ENCODE measurements at places on chromosomes 2 and 18.

- no peak for DNase-seq
Observed at GRCh38 chr2:160111951-160112798, 49.8 kb upstream of the PLA2R1 start.

DNA sequence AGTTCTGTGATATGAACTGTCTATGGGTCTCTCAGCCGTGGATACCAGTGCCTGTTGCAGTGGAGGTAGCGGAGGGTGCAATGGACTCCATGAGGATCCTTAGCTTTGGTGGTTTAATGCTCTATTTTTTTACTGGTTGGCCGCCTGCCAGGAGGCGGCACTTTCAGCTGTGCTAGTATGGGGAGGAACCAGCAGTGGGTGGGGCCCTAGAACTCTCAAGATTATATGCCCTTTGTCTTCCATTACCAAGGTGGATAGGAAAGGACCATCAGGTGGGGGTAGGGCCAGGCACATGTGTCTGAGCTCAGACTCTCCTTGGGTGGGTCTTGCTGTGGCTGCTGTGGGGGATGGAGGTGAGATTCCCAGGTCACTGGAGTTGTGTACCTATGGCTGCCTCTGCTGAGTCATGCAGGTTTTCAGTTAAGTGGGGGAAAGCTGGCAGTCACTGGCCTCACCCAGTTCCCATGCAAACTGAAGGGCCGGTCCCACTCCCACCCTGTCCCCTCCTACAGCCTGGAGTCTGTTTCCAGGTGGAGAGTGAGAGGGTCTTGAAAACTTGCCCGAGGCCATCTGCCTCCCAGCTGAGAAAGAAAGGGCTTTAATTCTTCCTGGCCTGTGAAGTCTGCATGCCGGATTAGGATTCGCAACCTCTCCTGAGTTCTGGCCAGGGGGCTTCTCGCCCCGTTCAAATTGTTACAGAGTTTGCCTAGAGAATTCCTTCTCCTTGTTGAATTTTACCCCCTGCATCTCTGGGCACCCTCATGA, 14.5 kb downstream of the KCNS3 start:
- DNase-seq = no peak

GRCh38 chr18:44637210-44638033, 43.3 kb upstream of the SETBP1 start:
- DNase-seq = peak; percentile 50

DNA sequence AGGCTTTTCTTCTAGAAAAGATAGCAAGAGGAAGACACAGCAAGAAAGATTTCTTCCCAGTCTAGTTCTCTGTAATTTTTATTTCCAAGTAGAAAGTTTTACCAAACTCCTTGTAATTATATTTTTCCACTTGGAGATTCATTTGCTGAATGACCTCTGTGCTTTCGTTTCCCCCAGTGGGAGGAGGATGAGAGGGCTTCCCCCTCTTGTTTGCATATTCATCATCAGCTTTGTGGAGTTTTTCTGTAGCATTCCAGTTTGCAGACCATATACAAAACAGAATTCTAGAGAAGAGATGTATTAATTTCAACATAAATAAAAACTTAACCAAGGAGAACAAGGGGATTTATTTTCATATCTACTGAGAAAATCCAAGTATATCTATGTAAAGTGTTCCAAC, 51.3 kb downstream of the RMDN2 start:
- no peak for DNase-seq

- DNase-seq = no peak
Observed at GRCh38 chr2:8886876-8887275, 49.5 kb upstream of the KIDINS220 start.

GRCh38 chr2:184599872-184600222, 1.5 kb downstream of the ZNF804A start:
- peak; percentile 8 for DNase-seq

DNA sequence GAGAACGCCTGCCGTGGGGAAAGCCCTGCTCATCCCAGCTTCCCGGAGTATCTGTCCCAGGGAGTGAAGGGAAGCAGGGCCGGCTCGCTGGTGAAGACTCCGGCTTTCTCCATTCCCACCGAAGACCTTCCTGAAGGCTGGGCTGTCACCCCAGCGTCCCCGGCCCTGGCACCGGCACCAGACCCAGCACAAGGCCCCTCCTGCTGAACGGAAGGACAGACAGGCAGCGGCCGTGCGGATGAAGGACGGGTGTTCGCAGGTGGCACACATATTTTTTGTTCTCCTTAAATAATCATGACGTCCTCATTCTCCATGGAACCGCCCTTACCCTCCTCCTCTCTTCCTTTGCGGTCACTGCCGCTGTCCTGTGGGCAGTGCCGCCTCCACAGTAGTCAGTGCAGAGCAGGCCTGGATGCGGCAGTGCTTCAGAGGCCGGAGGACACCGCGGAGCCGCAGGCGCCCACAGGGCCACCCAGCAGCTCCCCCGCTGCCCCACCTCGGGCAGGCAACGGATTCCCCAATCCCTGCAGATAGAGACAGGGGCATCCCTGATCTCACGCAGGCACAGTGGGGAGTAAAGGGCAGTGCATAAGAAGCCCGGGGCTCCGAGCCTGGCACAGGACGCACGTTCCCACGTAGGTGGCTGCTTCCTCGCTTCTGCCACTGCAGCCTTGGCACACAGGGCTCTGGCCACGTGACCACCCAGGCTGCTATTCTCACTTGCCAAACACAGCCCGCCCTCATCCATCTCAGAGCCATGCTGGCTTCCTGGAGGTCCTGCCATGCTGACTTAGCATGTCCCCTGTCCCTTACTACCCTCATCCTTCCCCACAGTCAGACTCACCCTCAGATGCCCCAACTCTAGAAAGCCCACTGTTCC, 229.7 kb downstream of the EIPR1 start:
- DNase-seq = no peak

DNA sequence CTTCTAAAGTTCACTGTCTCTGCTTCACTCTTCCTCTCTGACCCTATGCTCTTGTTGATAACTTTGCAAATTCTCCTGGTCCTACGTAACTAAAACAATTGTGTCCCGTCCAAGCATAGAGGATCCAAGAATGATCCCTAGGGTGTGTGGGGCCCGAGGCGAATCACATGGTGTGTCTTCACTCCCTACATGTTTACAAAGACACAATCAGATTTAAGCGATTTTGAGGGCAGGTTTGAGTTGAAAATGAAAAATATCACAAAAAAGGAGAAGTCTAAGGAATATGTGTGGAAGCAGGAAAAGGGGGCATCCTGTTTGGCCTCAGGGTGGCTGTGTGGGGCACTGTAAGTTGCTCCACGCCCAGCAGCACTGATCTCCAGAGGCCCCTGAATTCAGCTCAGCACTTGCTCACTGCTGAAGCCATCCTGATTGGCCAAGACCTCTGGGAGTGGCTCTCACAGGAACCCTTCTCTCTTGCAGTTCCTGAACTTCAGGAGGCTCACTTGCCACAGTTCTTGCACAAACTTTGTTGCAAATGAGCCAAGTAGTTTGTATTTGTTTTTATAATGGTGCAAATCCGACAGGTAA, 363.6 kb downstream of the ZNF521 start:
- no peak for DNase-seq

DNA sequence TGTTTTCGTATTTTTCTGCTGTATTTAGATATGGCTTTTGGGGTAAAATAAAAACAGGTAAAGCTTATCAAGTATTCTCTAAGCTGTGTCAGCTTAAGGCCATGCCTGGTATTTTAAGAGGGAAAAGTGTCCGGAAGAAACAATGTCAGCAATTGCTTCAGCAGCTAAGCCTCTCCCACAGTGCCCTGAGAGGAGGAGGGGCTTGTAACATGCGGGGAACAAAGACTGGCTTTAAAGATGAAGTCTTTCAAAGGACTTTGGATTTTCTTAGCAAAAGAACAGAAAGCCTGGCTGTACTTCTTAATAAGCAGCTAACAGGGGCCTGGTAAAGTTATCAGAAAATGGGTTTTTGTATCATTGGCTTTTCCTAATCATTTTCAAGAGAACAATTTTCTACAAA, 102.8 kb downstream of the PXDN start:
- DNase-seq = peak; percentile 58

DNA sequence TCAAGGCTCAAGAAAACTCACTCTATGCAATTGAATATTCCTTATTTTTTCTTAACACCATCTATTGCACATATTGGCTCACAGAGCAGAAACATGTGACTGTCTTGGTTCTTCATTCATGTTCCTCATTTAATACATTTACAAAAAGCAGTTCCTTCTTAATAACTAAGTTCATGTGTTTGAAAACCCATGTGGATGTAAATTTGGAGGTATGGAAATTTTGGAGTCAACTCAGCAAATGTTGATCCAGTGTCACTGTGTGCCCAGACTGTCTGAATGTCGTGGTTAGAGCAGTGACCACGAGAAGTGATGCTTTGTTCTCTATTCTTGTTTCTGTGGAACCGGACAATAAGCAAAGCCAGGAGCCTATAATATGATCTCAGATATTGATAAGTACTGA, 299.1 kb downstream of the SETBP1 start:
- DNase-seq = no peak

DNA sequence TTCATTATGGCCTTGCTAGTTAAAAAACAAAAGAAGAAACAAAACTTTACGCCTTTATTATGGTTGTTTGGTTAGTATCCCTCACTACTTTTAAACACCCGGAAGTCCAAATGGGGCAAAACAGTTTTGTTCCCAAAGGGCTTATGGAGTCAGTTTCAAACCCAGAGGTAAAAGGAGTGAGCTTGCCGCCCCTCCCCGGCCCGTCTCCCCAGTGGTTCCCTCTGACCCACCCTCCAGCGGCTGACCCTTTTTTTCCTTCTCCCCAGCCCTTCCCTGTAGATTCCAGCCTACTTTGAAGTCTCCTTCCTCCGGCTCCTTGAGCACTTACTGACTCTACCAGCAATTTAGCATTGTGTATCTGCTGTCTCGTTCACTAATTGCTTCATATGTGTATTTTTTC, 209.2 kb downstream of the ICOS start:
- DNase-seq = no peak

DNA sequence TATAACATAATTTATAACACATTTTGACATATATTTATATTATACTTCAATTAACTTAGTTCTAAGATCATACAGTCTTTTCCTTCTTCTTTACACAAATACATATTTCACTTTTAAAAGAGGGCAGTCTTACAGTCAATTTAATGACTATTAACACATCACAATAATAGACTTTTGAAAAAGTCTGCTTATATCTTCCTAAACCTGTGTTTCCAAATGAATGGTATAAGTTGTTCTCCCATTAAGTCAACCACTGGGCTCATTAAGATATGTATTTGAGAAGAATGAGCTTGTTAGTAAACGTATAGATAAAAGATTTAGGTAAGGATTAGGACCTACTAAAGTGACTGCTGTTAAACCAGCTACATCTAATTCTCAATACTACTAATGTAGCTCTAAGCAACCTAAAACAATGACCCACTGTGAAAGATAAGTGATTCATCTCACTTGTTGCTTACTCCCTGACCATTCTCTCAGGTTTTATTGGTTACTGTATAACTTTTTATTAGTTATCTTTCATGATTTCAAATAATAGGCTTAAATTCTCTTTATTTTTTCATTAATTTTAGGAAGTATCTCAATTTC, 27.0 kb downstream of the SLC40A1 start:
- no peak for DNase-seq

Data from choroid plexus epithelial cell (primary cell).